ENCODE measurements at places on chromosomes 12 and 14.

GRCh38 chr14:33738491-33738890 is 212.4 kb downstream of the EGLN3 start:
- DNase-seq, result no peak

DNA sequence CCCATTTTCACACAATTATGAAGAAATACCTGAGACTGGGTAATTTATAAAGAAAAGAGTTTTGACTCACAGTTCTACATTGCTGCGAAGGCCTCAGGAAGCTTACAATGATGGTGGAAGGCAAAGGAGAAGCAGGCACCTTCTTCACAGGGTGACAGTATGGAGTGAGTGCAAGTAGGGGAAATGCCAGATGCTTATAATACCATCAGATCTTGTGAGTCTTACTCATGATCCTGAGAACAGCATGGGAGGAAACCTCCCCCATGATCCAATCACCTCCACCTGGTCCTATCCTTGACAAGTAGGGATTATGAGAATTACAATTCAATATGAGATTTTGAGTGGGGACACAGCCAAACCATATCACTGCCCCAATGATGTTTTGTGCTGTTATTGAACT is 189.3 kb upstream of the CRY1 start:
- no peak for DNase-seq

GRCh38 chr14:103318750-103319419 is 15.2 kb upstream of the EIF5 start:
- no peak for DNase-seq

- DNase-seq, result peak; percentile 48
Measured at GRCh38 chr12:108282676-108283075, 56.4 kb downstream of the CMKLR1 start.

DNA sequence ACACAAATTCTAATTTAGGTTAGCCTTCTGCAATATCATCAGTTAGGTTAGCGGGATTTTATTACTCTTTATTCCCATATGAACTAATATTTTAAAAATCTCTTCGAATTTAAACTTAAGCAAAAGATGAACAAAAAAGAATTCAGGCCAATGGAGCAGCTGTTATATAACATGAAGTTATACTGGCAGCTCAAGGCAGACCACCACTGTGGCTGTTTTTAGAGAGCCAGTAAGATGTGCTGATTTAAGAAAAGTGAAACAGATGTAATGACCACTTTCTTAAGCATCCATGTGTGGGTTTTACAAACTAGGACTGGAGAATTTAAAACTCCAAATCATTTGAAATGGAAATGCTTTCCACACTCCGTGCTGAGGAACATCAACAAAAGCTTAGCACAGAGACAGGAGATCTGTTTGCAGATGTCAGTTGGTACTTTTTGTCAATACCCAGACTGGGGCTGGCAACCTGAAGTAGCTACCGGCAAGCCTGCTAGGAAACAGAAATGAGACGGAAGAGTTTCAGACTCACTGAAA is 164.9 kb downstream of the TTC7B start:
- DNase-seq, result no peak

- no peak for DNase-seq
Measured at GRCh38 chr12:66898700-66899469, 220.0 kb upstream of the GRIP1 start.

Data from NB4 (cell line).